Jurkat, Clone E6-1 (cell line): ENCODE measurements at places on chromosomes 6 and 20.

DNA sequence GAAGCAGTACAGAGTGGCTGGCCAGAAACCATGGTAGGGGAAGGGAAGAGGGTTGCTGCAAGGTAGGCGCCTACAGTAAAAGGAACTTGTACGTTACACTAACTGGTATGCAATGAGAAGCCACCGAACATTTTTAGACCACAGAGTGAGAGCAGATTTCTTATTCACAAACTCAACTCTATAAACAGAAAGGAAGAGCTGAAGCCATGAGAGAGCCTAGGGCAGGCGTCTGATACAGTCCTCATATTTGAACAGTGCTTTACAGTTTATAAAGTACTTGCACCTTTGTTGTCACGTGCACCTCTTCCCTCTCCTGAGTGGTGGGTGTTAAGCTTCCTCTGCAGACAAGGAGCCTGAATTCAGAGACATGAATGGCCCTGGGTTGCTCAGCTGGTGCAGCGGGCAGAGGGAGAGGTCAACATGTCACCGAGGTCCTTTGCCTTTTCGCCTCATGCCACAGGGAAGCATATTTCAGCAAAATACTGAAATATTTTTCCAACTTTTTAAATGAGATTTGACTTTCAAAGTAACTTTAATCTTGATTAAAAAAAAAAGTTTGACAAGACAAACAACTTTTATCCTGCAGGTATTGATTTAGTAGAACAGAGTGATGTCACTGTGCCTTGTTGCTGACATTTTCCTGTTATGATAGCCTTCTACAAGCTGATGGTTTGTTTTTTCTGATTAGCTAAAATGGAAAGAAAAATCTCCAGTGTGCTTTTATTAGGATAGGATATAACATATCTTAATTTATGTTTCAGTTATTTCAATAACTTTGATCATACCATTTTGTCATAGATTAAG, 23.8 kb downstream of the UST start:
- DNase-seq: peak; percentile 70

- no peak for DNase-seq
These were observed 332.9 kb downstream of the CDKAL1 start for GRCh38 chr6:20866935-20867703.

- no peak for DNase-seq
These were observed 13.4 kb downstream of the NAPB start for GRCh38 chr20:23407781-23408464.

GRCh38 chr20:57104113-57104512, 162.3 kb downstream of the BMP7 start:
- no peak for DNase-seq

DNA sequence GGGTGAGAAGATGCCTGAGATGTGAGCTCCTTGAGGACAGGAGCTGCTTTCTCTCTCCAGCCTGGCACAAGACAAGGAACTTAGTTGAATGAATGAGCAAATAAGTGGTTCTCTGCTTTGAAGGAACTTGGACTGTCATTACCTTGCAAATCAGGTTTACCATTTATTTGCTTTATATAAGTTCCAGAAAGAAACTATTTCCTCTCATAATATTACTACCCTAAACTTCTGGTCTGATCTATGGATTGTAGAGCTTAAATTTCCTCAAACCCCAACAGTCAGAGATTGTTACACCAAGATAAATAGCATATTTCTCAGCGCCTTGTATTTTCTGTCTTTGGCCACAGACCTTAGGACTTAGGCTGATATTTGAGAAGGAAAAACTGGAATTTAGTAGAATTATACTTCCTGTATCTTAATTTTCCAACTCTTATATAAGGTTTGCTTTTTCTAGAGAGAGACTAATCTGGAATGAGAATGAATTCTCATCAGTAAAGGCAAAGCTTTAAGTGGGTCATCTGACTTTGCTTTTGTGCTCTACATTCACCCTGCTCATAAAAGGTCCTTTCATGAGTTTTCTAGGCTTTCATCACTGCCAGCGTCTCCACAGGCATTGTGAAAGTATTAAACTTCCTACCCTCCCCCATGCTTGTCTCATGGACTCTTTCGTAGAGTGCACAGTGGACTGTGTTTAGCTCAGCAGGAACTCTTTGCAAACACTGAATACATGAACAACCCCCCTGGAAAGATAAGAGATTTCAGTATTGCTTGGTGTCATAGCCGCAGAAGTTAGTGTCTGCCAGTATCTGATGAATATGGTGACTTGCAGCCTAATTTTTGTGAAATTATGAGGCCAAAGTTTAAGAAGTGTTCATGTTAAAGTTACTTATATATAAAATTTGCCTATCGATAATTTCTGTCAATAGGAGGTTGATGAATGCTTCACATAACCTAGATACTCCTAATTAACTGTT, 74.0 kb downstream of the PTPRA start:
- no peak for DNase-seq

- no peak for DNase-seq
These were observed 65.7 kb upstream of the TNFRSF21 start for GRCh38 chr6:47375426-47375825.

DNA sequence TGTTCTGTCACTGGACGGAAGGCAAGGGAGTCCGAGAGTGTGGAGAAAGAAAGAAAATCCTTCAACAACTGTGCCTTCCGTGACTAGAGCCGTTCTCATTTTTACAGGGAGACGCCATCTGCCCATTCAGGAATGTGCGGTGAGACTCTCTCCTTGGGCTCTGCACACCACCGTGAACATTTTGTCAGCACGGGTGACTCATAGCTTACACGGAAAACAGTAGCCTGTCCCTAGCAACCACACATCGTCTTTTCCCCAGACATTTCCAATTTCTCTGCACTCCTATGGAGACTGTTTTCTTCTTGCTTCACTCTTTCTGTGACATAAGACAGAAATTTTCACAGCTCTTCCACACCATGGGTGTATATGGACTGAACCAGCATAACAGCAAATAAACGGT, 55.1 kb downstream of the TBXT start:
- DNase-seq: no peak

DNA sequence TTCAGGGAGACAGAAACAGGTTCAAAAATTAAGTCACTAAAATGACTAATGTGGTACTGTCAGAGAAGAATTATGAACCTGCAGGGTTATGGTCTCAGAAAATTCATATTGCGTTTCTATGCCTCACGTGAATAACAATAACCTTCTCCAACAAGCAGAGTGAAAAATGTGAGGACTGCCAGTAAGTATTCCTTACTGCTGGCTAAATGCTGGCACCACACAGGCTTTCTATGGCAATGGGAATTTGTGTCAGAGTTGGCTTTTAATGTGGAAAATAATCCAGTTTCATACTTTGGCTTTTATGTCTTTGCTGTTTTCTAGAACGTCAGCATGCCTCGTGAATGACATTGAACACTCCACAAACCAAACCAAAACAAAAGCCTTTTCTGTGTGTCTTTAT, 656.0 kb downstream of the KIF16B start:
- DNase-seq: no peak

- DNase-seq: no peak
These were observed 81.1 kb downstream of the ZFP64 start for GRCh38 chr20:52110456-52110855.

GRCh38 chr20:24672181-24672880, 202.9 kb downstream of the SYNDIG1 start:
- no peak for DNase-seq
